Mesenchymal stem cell (in vitro differentiated cells and primary cell): ENCODE measurements at places on chromosomes 6 and 20.

- H3K4me1 ChIP-seq: peaks cover 4% of the 10 kb centered on the region
- H3K27me3 ChIP-seq: peaks cover 40% of the 10 kb centered on the region
- DNase-seq: peak; percentile 43
- no peak overlapping the region for H3K4me3 ChIP-seq
- no peaks in the 10 kb centered on the region for H3K36me3 ChIP-seq
Observed at GRCh38 chr20:57167971-57168701, 98.3 kb downstream of the BMP7 start.

DNA sequence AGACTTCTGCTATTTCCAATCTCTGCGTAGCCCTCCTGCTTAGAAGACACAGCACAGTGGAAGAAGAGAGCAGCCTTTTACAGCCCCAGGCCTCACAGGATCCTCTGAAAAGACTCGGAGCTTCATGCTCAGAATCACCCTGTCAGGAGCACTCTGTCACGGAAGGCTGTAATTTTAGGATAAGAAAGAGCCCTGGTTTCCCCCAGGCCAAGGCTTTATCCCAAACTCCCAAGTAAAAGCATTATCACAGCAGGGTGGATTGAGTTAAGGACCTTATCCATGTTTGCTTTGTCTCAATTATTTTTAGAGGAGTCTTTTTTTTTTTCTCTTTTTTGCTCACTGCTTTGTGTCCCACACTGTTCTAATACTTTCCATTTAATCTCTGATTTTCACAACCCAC, 39.2 kb downstream of the ANKS1A start:
- H3K4me3 ChIP-seq: no peak overlapping the region
- H3K27ac ChIP-seq: no peak overlapping the region
- H3K4me1 ChIP-seq: peaks cover 9% of the 10 kb centered on the region
- no peaks in the 10 kb centered on the region for H3K27me3 ChIP-seq
- DNase-seq: no peak
- H3K36me3 ChIP-seq: no peaks in the 10 kb centered on the region

DNA sequence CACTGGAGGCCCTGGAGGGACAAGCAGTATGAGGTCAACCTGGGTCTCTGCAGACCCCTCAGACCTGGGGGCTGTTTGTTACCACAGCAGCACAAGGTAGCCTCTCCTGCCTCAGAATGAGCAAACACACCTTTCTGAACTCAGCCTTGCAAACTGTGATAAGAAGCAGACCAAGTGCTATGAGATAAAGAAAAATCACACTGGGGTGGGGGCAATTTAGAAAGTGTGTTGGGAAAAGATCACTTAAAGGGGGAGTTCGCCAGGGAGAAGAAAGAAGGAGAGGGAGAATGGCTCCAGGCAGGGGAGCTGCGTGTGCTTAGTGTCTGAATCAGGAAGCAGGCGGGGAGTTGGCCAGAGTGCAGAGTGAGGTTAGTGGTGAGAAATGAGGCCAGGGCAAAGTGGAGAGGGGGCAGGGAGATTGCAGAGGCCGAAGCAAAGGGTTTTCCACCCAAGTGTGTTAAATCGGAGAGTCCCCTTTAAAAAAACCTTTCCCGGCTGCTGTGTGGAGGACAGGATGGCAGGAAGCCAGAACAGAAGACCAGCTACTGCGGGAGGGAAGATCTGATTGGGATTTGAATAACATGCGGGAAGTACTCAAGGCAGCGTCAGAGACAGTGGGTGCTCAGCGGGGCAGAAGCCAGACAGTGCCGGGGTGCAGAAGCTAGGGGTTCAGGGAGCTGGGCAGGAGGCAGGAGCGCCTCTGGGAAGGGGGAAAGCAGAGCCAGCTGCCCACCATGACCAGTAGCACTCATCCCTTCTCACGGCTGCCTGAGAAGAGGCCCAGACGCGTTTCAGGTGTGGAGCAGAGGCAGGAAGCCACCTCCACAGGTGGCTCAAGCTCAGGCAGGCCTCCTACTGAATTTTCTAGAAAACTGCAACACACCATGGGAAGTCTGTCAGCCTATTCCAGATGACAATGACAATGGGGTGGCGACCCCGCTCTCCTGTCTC, 9.0 kb downstream of the ADA start:
- DNase-seq: peak; percentile 97
- H3K36me3 ChIP-seq: peaks cover 10% of the 10 kb centered on the region
- H3K27ac ChIP-seq: peak overlapping the region; percentile 96
- peaks cover 47% of the 10 kb centered on the region for H3K4me1 ChIP-seq

- no peaks in the 10 kb centered on the region for H3K4me1 ChIP-seq
- no peaks in the 10 kb centered on the region for H3K36me3 ChIP-seq
- no peaks in the 10 kb centered on the region for H3K27me3 ChIP-seq
- DNase-seq: no peak
- H3K27ac ChIP-seq: no peak overlapping the region
Observed at GRCh38 chr6:142404751-142405150, 102.9 kb downstream of the ADGRG6 start.

GRCh38 chr6:148044261-148044751, 298.3 kb upstream of the SASH1 start:
- DNase-seq: no peak
- H3K4me1 ChIP-seq: no peaks in the 10 kb centered on the region
- no peak overlapping the region for H3K27ac ChIP-seq
- no peak overlapping the region for H3K4me3 ChIP-seq

DNA sequence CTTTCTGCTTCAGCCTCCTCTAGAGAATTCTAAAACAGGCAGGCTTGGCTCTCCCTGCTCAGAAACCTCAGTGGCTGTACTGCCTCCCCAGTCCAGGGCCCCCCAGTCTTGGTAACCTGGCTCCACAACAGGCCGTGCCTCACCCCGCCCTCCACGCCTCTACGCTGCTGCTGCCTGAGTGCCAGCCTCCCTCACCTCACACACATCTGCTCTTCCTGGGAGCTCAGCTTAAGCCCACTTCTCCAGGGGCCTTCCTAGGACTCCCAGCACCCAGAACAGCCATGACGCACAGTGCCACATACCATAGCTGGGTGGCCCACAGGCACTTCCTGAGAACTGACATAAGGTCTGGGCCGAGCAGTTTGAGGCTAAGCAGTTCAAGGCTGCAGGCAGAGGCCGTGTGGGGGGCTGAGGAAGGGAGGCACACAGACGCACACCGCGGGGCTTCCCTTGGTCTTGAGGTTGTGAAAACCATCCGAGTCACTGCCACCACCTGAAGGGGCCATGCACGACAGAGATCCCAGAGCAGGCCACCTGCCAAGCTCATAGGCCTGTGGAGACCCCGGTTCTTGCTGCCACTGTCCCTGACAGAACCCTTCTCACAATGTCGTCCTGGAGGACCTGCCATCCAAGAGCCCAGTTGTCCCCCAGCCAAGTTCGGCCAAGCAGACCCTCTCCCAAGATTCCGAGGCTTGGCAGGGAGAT, 42.6 kb downstream of the DSTN start:
- H3K27ac ChIP-seq: peak overlapping the region; percentile 33
- no peak overlapping the region for H3K4me3 ChIP-seq
- peak; percentile 84 for DNase-seq

DNA sequence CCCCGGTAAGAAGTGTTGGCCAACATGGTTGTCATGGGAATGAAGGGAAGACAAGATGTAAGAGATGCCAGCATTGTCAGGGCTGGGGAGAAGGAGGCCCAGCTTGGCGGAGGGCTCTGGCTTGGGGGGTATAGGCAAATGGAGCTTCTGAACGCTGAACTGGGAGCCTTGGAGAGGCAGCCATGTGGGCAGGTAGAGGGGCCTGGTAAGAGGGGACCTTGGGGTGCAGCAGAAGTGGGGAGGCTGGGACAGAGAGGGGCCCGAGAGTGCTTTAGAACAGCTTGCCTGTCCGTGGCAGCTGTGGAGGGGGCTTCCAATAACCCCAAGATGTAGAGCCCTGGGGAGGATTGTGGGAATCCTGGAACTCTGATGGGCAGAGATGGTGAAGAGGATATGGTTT, 3.0 kb downstream of the SLC22A1 start:
- no peaks in the 10 kb centered on the region for H3K27me3 ChIP-seq
- H3K4me1 ChIP-seq: peaks cover 2% of the 10 kb centered on the region
- no peak for DNase-seq

DNA sequence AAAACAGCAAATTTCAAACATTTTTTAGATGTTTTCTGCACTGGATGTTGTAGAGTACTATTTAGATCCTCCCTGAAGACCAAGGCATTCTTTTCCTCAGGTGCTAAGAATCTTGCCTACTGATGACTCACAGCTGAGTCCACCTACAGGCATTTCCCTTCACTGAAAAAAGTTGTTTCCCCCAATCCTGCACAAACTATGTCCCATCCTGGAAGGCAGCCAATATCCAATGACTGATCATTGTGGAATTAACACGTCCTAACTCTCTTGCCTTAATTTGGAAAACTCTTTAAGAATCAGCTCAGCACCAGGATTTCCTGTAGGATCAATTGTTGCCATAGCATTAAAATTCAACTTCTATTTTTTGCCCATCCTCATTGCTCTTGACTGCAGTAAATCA, 268.4 kb upstream of the IRAK1BP1 start:
- peaks cover 2% of the 10 kb centered on the region for H3K4me1 ChIP-seq
- H3K27me3 ChIP-seq: no peaks in the 10 kb centered on the region
- DNase-seq: peak; percentile 76
